OCI-LY7 (cell line): ENCODE measurements at places on chromosomes 5 and 9. TPM values are rescaled to one million over a fixed set of nuclear protein-coding genes. Genes with fewer than 3 reads are reported as not detected.

DNA sequence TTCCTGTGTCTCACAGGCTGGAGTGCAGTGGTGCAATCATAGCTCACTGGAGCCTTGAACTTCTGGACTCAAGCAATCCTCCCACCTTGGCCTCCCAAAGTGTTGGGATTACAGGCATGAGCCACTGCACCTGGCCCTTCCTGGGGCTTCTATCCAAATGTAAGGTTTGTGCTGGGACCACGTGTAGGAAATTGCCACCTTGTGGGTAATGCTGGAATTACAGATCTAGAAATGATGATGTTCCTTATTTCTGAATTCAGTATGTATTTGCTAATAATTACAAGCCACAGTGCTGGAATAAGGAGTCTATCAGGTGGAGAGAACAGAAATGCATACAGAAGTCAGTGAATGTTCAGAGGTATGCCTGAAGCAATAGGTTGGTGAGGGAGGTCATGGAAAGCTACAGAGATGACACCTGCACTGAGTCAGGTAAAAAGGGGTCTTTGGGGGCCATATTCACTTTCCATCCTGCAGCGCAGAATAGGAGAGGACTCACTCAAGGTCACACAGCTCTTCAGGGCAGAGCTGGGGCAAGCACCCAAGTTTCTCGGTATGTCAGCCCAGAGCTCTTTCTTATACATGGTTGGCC lies 8.8 kb upstream of the IGFBPL1 start:
- DNase-seq: peak; percentile 45

- no peak for DNase-seq
These were observed 93.9 kb upstream of the MEF2C start for GRCh38 chr5:88976914-88977313.

GRCh38 chr9:71004196-71004595 lies 117.2 kb downstream of the TRPM3 start:
- DNase-seq: no peak

DNA sequence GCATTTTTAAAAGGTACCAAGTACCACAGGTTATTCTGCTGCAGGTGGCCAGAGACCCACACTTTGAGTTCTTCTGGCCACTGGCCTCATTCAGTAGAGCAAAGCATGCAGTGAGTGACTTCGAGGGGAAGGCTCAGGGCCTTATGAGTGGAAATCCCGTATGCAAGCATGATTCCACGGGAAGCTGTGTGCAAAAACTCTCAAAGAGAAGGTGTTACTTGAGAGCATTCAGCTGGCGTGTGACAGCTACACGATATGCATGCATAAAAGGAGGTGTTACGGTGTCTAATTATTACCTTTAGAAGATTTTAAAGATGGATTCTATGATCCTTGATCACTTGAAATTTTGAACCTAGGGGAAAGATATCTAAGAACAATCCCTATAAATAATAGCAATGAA lies 160.3 kb downstream of the ENC1 start:
- DNase-seq: no peak

- no peak for DNase-seq
These were observed 14.0 kb upstream of the CREBRF start for GRCh38 chr5:173041881-173042762.

Gene ABITRAM
- total RNA-seq: 13.6 and 14.6 TPM in 2 replicates

Gene CORO2A
- total RNA-seq: 3.2 and 3.9 TPM in 2 replicates

Gene GZMA
- total RNA-seq: not detected in 2 replicates

Gene MAMDC2
- not detected in 2 replicates for total RNA-seq
